Right ventricle myocardium inferior (tissue), 1 donor: ENCODE measurements at places on chromosomes 2 and 18.

GRCh38 chr2:4354678-4355077 lies 651.3 kb downstream of the DCDC2C start:
- DNase-seq, result no peak

GRCh38 chr2:120656273-120656950 lies 79.3 kb upstream of the GLI2 start:
- no peak for DNase-seq

- DNase-seq, result no peak
These were observed 172.3 kb downstream of the CDH2 start for GRCh38 chr18:28004606-28005005.

GRCh38 chr2:29044459-29044858 lies 29.9 kb downstream of the PCARE start:
- no peak for DNase-seq
